ENCODE measurements at places on chromosomes 3 and 15.

- no peak for DNase-seq
Measured at GRCh38 chr3:158026236-158026635, 80.0 kb downstream of the SHOX2 start.

DNA sequence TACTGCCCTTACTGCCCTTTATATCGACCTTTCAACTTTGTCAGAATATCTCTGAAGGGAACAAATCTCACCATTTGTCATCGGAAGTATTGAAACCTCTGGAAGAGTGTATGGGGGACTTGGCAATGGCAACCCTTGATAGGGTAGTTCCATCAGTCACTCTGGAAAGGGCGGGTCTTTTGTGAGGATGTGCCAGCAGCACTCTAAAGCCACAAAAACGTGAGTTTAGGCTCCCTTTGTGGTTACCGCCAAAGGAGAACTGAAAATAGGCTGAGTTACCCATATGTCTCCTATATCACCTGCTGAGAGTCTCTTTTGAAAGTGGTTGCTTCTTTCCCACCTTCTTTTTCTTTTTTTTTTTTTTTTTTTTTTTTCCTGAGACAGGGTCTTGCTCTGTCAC, 296.8 kb upstream of the CHRM5 start:
- no peak for DNase-seq

DNA sequence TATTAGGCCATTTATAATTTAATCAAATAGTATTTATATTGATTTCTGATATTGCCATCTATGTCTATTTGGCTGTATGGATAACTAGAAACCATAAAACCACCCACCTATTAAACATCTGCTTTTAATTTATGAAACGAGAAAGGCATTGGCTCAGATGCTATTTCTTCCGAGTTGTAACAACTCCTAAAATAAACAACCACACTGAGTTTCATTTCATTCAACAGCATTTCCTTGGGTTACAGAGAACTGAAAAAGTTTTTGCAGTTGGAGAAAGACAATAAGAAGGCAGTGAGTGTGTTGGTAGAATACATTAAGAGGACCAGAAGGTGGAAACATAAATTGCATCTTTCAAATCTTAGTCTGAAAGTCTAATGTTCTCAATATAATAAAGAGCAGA, 79.1 kb downstream of the AQR start:
- DNase-seq, result no peak

- no peak for DNase-seq
Measured at GRCh38 chr3:105022813-105023212, 343.9 kb upstream of the ALCAM start.

GRCh38 chr3:48372862-48373435, 930 bp downstream of the FBXW12 start:
- DNase-seq, result no peak

DNA sequence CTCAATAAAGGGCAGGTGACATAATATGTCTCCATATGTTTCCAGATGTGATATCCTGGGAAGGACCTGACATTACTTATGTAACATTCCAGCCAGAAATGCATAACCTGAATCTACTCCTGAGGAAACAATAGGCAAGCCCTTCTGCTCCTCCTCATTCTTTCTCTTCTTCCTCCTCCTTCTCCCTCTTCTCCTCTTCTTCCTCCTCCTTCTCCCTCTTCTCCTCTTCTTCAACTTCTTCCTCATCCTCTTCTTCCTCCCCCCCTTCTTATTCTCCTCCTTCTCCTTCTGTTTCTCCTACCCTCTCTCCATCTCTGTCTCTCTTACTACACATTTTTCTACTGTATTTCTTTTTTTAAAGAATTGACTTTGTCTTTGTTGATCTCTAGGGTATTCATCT, 43.5 kb upstream of the ITGA11 start:
- DNase-seq, result no peak

DNA sequence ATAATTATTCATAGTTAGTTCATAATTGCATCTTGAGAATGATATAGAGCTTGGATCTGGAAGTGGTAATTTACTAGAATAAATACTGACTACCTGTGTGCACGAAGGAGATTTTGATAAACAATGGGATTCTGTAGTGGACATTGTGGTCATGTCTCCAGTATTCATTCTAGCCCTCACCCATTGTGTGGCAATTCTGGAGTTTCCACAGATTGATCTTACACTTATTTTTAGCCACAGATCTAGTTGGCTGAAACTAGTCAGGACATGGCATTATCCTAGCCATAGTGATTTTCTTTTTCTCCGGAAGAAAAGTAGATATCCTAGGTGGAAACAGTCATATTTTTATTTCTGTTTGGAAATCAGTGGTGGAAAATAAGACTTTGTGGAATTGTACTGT, 833.1 kb downstream of the NAALADL2 start:
- no peak for DNase-seq

DNA sequence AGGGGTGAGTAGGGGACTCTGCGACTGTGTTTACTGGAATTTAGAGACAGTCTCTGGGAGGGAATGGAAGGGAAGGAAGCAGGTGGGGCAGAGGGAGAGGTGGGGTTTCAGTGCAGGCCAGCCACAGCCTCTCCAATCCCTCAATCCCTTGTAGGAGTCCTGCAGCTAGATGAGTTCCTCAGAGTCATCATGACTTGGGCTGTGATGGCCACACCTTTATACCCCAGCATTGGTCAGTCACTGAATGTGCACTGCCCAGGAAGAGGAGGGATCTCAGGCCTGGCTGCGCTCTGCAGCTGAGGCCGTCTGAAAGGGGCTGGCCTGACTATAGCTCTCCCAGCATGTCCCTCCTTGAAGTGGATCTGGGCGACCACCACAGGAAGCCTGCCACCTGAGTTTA, 67.3 kb upstream of the GLCE start:
- no peak for DNase-seq

GRCh38 chr15:27210176-27210575, 239.2 kb downstream of the GABRG3 start:
- no peak for DNase-seq

- DNase-seq, result no peak
Measured at GRCh38 chr15:88166082-88166993, 90.2 kb downstream of the NTRK3 start.

DNA sequence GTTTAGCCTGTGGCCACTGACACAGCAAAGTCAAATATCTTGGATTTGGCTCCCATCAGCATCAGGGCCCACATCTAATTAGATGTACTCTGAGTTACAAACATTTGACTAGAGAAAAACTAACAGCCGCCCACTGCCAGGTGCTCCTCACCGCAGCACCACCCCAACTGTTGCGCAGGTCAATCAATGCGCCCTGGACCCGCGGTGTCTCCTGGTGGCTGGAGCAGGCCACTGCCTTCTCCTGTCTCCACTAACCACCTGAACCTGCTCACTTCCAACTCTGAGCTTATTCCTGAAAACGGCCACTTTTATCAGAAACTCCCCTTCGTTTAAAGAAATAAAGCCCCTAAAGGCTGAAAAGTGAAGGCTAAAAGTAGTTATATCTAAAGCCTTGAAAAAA, 4.3 kb downstream of the RIOX2 start:
- DNase-seq, result no peak
